ENCODE measurements at places on chromosomes 5 and 9.

GRCh38 chr9:79481846-79482477 lies 89.8 kb upstream of the TLE4 start:
- DNase-seq = no peak

GRCh38 chr9:125745682-125746016 lies 1.5 kb upstream of the PBX3 start:
- DNase-seq = no peak

DNA sequence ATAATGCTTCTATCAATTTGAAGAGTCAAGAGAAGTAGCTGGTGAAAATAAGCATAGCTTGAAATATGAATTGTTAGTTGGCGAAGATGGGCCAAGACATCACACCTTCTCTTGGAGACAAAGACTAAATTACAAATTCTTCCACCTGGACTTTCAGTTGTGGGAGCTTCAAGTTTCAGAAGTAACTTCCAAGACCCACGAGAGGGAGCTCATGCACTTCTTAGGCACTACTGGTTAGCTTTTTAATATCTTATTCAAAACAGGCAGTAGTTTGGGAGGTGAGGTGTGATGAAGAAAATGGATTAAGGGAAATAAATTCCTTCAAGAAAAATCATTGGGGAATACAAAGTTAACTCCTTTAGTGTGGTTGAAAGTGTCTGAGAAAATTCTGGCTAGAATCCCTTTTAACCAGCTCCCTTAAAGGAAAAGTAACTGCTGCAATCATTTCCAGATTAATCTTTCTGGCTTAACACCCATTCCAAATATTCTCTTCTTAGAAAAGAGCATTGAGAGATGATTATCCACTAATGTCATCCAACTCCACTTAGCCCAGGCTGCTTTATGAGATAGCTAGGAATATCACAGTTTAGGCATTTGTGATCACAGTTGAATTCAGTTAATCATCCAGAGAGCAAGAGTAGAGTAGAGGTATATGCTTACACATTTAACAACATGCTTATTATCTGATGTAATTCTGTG lies 139.5 kb upstream of the DMRTA1 start:
- DNase-seq = no peak

DNA sequence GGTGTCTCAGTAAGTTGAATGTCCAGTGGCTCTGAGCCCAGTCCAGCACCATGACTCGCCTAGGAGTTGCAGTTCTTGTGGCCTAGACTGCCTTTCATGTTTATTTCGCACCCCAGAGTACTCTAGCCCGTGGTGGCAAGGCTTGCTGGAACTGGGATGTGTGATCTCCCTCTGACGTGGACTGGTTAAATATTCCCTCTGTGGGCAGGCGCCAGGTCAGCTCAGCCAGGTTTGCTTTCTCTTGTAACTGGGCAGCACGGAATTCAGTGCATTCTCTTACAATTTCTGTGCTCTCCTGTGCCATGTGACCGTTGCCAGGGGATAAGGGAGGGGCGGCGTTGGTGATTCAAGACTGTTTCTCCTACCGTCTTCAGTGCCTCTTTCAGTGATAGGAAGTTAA lies 270.8 kb downstream of the KDM4C start:
- DNase-seq = no peak

GRCh38 chr5:179764056-179764455 lies 29.7 kb upstream of the LTC4S start:
- no peak for DNase-seq
